AG10803 (cell line): ENCODE measurements at places on chromosomes 1 and 21.

GRCh38 chr1:40049725-40050124 is 9.2 kb downstream of the CAP1 start:
- DNase-seq, result no peak

- DNase-seq, result no peak
These were observed 247.0 kb downstream of the PTBP2 start for GRCh38 chr1:96968541-96968940.

DNA sequence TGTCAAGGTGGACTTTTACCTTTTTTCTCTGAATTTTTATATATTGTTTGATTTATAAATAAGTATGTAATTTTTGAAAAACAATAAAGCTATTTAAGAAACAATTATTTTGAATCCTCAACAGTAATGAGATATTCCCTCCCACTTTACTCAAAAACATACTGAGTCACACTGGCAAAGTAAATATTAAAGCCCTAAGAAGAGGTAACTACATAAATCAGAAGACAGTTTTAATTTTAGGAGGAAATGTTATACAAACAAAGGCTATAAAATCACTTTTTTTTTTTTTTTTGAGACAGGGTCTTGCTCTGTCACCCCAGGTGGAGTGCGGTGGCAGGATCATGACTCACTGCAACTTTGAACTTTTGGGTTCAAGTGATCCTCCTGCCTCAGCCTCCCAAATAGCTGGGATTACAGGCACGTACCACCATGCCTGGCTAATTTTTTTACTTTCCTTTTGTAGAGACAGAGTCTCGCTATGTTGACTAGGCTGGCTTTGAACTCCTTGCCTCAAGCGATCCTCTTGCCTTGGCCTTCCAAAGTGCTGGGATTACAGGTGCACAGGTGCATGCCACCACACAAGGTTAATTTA is 36.2 kb downstream of the ZSWIM5 start:
- no peak for DNase-seq

GRCh38 chr1:4687943-4688342 is 33.5 kb downstream of the AJAP1 start:
- DNase-seq, result no peak

- DNase-seq, result no peak
These were observed 260.5 kb downstream of the KCNJ6 start for GRCh38 chr21:37655611-37656300.

GRCh38 chr1:176964687-176965086 is 199.8 kb downstream of the ASTN1 start:
- DNase-seq, result no peak

DNA sequence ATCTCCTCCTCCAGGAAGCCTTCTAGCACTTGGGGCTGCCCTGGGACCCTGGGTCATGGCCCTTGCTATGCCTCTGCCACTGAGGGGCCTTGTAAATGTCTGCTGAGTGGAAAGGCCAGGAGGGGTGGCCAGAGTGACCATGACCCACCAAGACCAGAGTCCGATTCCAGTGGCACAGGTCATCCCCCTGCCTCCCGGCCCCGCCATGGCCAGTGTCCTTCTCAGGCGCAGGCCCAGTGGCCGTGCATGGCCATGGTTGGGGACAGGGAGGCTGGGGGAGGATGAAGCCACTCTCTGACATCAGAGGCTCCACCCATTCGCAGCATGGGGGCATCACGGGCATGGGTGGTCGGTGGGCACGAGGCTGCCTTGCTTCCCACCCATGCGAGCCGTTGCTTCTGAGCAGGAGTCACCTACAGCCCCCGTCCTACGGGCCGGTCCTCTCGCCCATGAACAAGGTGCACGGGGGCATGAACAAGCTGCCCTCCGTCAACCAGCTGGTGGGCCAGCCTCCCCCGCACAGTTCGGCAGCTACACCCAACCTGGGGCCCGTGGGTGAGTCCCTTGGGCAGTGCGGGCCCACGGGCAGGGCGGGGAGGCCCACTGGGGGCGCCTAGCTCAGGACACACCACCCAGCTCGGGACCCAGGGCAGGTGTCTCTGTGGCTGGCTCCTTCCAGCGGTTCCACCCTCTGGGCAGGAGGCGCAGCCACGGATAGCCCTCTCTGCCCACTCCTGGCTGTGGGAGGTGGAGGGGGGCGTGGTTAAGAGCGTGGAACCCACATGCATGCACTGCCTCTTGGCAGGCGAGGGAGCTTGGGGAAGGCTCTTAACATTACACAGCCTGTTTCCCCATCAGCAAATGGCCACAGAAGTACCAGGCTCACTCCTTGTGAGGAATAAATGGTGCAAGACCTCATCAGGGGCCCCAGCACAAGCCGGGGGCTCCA is 22.4 kb upstream of the CCDC27 start:
- peak; percentile 28 for DNase-seq

- no peak for DNase-seq
These were observed 87.0 kb downstream of the SYT14 start for GRCh38 chr1:210024996-210025395.

DNA sequence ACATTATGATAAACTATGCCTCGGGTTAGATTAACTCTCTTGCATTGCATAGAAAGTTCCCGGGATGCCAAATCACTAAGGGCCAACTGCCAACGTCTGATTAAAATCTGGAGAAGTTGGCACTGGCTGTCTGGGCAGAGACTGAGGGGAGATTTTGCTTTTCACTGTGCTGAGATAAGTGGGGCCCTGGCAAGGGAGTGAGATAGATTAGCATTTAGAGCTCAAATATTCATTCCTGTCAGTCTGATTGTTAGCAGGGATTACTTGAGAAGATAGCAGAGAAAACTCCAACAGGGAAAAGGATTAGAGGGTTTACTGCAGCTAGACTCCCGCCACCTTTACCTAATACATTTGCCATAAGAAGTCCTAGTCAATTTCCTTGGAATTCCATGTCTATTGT is 714.1 kb upstream of the CHRM3 start:
- no peak for DNase-seq

DNA sequence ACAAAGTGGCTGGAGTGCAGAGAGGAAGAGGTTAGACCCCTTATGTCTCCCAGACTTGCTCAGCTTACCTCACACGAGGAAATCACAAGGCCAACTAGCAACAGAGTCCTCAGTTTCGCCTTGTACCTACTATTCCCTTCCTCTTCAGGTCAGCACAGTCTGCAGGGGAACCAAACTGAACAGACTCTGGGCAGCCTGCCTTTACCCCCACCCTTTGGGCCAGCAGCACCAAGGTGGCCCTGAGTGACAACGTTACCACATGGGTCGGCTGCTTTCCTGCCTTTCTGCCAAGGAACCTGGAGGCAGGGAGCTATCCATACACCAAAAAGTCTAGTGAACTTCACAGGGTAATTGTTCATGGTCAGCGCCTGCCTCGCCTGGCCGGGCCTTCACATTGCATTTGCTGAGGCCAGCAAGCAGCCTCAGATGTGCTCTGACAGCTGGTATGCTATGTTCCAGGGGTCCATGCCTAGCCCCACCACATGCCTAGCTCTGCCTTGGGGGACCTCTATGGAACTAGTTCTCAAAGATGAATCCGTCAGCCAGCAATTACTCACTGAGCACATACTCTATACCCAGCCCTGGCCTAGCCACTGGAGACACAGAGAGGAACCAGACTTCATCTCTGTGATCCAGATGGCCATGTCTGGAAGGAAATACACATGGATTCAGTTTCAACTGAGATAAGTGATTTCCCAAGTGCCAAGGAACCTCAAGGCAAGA is 69.6 kb downstream of the DMAP1 start:
- DNase-seq, result no peak

- no peak for DNase-seq
These were observed 2.0 kb downstream of the VSIG8 start for GRCh38 chr1:159860456-159860855.

- DNase-seq, result no peak
These were observed 3.1 kb downstream of the KCTD3 start for GRCh38 chr1:215569986-215570824.

DNA sequence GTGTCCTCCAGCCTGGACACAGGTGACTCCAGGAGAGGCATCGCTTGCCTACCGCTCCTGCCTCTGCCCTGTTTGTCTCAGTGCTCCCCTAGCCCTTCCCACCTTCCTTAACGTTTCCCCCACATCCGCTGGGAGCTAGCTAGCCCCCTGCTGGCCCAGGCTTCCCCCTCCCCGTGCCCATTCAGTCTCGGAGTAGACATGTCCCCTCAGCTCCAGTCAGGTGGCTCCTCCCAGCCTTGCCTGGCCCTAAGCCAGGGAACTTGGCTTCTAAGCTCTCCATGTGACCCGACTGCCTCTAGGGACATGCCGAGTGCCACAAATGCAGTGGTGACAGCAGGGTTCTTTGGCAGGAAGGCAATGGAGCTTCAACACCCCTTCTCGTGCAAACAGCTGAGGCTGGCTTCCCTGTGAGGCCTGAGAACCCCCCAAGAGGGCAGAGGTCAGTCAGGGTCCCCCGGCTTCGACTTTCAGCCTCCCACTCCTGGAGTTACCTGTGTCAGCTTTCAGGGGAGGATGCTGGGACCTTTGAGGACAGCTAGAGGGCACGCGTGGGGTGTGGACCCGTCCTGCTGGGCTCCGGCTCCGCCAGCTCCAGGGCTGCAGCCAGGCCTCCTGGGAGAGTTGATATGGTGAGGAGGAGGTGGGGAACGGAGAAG is 16.2 kb downstream of the DRAXIN start:
- DNase-seq, result no peak

DNA sequence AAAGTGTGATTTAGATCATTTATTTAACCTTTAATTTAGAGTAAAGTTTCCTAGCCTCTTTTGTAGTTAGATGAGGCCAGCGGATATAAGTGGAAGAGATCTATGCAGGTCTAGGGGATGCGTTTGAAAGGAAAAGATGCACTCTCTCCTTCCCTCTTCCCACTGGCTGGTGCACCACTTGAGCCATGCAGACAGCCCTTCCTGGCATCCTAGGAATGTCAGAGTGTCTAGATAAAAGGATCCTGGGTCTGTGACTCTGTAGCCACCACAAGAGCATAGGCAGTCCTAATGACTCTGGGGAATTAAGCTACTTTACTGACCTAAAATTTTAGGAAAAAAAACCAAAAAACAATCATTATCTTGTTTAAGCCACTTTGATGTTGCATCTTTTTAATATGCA is 16.0 kb upstream of the STUM start:
- DNase-seq, result no peak

DNA sequence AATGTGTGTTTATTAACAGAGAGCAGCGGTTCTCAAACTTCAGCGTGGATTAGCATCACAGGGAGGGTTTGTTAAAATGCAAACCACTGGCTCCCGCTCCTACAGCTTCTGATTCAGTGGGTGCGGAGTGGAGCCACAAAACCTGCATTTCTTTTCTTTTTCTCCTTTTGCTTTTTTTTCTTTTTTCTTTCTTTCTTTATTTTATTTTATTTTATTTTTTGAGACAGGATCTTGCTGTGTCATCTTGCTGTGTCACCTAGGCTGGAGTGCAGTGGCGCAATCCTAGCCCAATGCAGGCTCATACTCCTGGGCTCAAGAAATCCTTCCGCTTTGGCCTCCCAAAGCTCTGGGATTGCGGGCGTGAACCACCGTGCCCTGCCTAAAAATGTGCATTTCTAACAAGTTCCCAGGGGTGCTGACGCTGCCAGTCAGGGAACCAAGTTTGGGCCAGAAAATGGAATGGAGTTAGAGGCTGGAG is 20.9 kb upstream of the SLC1A7 start:
- peak; percentile 34 for DNase-seq

- no peak for DNase-seq
These were observed 102.2 kb downstream of the TSEN15 start for GRCh38 chr1:184153731-184154130.

DNA sequence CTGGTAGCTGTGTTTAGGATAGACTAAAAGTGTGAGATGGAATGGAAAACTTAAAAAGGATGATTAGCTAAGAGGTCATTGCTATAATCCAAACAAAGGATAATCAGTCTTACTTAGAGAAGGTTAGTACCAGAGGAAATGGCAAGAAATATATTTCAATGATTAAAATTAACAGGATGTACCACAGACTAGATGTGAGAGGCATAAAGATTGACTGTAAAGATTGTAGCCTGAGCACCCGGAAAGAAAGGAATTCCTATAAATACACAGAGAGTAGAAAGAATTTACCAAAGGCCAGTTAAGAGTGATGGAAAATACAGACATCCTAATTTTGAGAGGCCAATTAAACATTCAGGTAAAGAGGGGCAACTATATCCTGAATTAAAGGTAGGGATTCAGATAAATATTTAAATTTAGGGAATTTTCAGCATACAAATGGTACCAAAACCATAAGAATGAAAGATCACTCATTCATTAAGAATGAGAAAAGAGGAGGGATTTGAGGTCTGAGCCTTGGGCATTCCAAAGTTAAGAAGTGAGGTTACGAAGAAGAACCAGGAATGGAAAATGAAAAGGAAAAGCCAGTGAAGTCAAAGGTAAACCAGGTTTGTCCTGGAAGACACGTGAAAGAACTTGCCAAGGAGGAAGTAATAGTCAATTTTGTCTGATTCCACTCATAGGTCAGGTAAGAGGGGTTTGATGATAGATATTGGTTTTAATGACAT is 46.4 kb upstream of the RGS1 start:
- no peak for DNase-seq
